ENCODE measurements at places on chromosomes 12 and 14. TPM values are rescaled to one million over a fixed set of nuclear protein-coding genes. Genes with fewer than 3 reads are reported as not detected.

The SMCO2 gene
- polyA plus RNA-seq, result 0.88 TPM

The IFT43 gene
- polyA plus RNA-seq, result 101 TPM

The DBX2 gene
- 0.16 TPM for polyA plus RNA-seq

The KLHL33 gene
- polyA plus RNA-seq, result 0.17 TPM

The MAP3K9 gene
- polyA plus RNA-seq, result 2.7 TPM

The ZDHHC22 gene
- polyA plus RNA-seq, result not detected

The COCH gene
- polyA plus RNA-seq, result 1.4 TPM

The KLRF2 gene
- polyA plus RNA-seq, result not detected

The FKBP4 gene
- polyA plus RNA-seq, result 18.9 TPM

The PLD4 gene
- polyA plus RNA-seq, result 0.37 TPM

The ESRRB gene
- not detected for polyA plus RNA-seq

The IL31 gene
- not detected for polyA plus RNA-seq

The TSPAN19 gene
- 0.40 TPM for polyA plus RNA-seq

The AGAP2 gene
- 1.9 TPM for polyA plus RNA-seq

The STAB2 gene
- polyA plus RNA-seq, result 0.27 TPM

DNA sequence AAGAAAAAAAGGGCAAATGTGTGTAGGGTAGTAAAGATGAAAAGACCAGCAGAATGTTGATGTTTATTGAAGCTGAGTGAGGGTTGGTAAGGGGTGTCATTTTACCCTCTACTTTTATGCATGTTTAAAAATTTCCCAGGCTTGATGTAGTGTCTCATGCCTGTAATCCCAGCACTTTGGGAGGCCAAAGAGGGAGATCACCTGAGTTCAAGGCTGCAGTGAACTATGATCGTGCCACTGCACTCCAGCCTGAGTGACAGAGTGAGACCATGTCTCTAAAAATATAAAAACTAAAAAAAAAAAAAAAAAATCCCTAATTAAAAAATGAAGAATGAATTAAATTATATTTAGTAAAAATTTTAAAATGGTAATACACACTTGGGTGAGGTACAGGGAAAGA, 8.5 kb downstream of the SEL1L start:
- DNase-seq, result no peak

DNA sequence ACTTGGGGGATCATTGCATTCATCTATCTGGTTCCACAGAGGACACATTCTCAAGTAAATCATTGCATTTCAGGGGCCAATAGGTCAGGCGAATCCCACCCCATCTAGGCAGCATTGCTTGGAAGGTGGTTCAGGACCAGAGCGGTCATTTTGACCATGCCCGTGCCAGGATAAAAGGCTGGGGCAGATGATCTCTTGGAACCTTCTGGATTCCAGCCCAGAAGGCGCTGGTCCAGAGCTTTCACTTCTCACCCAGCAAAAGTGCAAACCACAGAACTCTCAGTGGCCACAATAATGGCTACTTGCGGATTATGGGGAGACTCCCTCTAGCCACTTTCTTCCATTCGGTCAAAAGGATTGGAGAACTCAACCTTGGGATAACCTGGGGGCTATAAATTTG, 595 bp upstream of the KRT85 start:
- no peak for DNase-seq

DNA sequence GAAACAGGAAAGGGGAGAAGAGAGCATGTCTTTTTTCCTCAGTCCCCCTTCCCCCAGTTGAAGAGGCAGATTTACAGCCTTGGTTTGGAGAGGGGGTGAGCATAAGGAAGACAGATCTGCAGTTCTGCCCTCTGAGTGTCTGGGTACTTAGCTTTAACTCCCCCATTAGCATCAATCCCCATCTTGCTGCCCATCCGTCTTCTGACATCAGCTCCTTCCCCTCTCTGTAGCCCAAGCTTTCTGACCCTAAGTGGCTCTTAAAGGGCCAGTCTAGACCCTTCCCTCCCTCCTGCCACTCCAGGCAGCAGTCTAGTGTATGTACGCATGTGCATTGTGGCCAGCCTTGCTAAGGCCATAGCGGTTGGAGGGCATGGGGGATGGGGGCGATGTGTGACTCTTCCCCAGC, 7.3 kb downstream of the GPR84 start:
- no peak for DNase-seq

GRCh38 chr12:111122458-111122878, 202.1 kb upstream of the MYL2 start:
- no peak for DNase-seq

- DNase-seq, result no peak
Measured at GRCh38 chr12:946212-946611, 3.3 kb downstream of the RAD52 start.

- DNase-seq, result peak; percentile 79
Measured at GRCh38 chr14:68476212-68477109, 316.4 kb downstream of the ZFP36L1 start.

GRCh38 chr12:93094988-93095737, 166.1 kb upstream of the EEA1 start:
- no peak for DNase-seq

GRCh38 chr14:36339816-36340215, 19.4 kb upstream of the MBIP start:
- no peak for DNase-seq

DNA sequence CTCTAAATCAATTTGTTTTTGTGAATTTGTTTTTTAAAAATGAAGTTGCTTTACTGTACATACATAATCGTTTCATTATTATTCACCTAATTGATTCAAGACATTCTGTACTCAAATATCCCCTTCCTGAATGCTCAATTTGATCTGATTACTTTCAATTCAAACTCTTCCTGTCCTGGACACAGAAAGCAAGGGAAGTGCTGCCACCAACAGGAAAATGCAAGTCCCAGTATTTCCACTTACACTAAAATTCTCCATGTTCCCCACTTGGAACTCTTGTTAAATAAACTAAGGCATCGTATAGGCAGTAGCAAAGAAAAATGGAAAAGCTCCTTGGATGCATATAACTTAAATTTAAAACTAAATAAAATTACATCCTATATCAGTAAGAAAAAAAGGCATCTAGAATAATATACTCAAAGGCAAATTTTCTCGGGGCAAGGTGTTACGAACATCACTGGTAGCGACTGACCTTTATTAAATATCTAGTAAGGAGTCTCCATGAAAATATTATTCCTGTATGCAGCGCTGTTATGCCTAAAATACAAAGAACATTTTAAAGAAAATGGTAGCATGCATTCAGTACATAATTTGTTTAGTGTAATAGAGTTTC, 72.0 kb upstream of the DBX2 start:
- peak; percentile 1 for DNase-seq

DNA sequence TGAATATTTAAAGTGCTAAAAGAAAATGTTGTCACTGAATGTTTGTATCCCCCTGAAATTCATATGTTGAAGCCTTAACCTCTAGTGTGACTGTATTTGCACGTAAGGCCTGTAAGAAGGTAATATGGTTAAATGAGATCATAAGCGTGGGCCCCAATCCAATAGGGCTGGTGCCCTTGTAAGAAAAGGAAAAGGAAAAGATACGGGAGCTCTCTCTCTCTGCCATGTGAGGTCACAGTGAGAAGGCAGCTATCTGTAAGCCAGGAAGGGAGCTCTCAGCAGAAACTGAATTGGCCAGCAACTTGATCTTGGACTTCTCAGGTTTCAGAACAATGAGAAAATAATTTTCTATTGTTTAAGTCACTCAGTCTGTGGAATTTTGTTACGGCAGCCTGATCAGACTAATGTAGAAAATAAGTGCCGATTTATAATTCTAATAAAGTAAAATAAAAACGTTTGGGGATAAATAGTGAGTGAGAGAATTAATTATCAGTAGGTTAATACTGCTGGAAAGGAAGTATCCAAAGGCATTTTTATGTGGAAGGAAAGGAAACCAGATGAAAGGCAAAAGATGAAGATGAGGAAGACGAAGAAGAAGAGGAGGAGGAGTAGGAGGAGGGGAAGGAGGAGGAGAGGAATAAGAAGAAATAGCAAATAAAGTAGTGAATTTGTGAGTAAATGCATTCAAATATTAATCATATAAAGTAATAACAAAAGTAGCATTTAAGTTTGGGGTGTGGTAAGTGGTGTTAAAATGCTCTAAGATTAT, 188.5 kb upstream of the KRR1 start:
- DNase-seq, result no peak

DNA sequence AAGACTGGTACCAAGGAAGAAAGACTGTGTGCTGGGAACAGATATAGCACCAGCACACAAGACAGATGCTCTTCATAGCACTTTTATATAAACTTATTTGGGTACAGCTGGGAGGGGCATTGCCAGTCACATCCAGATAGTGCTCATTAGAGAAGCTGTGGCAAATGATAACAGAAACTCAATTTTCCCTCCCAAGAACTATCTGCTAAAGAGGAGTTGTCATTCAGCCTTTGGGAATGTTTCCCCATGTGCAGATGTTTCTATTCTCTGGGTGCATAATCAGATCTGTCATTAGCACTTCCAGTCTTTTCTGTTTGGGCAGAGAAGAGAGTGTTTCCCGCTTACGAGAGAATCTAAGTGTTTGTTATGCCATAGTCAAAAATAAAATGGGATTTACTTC, 714.9 kb upstream of the MDGA2 start:
- no peak for DNase-seq

DNA sequence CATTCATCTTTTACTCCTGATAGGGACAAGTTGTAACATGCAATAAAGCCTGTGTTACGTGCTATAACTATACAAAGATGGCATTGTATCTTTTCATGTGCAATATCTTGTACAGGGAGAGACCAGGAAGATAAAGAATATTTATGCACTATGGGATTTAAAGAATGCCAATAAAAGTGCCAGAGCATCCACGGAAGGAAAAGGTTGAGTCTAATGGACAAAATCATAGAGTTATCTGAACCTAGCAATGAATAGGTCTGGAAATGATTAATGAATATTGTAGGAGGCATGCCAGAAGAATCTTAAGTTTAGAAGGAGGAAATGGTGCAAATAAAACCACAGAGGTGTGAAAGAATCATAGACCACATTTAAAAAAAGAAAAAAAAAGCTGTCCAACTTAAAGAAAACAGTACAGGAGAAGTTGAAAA, 263.9 kb downstream of the KCNC2 start:
- no peak for DNase-seq

DNA sequence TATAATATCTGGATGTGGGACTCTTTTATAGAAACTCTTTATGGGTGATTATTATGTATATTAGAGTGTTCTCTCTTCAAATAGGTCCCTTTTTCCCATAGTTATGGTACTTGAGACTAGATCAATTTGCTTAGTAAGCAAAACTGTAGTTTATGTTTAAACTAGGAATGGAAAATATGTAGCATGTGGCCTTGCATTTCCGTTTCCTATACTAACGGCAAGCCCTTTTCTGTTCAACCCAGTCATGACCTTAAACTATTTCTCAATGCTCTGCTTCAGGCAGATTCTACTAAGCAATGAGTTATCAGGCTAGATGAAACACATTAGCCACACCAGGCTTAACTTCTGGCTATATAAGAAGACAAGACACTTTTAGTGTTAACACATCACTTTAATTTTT, 84.6 kb downstream of the OTOGL start:
- DNase-seq, result no peak

- DNase-seq, result no peak
Measured at GRCh38 chr12:75750716-75751306, 239.4 kb upstream of the KRR1 start.

DNA sequence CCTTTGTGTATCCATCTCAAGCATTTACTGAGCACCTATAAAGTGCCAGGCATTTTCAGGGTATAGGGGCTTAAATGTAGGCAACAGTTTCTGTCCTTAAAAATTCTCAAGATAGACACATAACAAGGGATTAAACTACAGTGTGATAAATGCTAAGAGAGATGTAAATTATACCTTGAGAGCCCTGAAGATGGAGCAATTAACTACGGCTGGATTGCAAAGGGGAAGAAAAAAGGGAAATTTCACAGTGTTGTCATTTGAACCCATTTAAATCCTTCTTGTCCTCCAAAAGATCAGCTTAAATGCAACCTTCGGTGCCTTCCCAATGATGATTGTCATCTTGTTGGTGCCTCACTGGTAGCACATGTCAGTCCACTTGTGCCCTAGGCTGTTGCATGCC, 11.5 kb upstream of the IL26 start:
- no peak for DNase-seq

DNA sequence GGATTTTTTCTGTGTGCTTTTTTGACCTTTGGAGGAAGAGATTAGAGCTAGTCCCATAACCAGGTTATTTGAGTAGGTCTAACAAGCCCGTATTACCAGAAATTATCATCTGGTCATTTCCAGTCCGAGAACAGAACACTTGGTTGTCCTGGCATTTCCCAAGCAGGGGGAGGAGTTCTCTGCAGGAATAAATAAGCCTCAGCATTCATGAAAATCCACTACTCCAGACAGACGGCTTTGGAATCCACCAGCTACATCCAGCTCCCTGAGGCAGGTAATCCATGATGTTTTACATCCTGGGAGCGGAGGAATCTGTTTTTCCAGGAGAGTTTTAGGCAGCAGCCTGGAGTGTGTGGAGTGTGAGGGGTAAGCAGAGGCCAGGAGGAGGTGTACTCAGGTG, at the start of gene SERPINA3:
Gene SERPINA3 (plus strand): TSS at position 218 of the 400 bp plus-strand sequence. CDS start 2,051 bp downstream, outside the sequence.
- peak; percentile 12 for DNase-seq

DNA sequence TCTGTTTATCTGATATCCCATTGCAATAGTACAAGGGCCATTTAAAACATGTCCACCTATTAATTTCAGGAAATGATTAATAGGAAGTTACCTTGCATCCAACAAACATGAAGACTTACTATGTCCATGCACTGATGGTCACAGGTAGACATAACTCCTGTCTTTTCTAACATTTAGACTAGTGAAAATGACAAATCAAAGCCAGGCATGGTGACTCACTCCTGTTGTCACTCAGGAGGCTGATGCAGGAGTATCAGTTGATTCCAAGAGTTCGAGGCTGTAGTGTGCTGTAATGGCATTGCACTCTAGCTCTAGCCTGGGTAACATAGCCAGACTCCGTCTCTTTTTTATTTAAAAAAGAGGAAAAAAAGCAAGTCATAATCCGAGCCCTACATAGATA, 14.8 kb downstream of the HSP90B1 start:
- no peak for DNase-seq

- no peak for DNase-seq
Measured at GRCh38 chr12:9721394-9722092, 11.4 kb downstream of the CLECL1 start.

- no peak for DNase-seq
Measured at GRCh38 chr12:59079002-59079401, 158.7 kb upstream of the LRIG3 start.

DNA sequence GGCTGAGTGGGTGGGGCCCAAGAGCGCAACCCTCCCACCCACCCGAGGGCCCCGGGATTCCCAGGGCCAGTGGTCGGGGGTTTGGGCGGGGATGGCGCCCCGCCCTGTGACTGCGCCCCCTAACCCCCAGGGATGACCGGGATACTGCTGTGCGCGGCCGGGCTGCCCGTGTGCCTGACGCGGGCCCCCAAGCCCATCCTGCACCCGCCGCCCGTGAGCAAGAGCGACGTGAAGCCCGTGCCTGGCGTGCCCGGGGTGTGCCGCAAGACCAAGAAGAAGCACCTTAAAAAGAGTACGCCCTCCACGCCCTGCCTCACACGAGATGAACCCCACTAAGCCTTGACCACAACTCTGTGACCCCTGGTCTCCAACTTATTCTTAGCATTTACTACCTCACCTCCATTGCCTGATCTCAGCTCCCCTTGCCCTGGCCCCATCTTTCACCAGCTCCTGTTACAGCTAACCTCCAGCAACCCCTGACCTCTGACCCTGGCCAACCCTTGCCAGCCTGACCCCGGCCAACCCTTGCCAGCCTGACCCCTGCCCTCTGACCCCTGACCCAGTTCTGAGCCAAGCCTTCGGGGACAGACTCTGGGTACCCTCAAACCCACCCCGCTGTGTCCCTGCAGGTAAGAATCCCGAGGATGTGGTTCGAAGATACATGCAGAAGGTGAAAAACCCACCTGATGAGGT, 37.0 kb downstream of the DTX1 start:
- DNase-seq, result no peak

GRCh38 chr14:90387206-90387760, 9.5 kb upstream of the CALM1 start:
- no peak for DNase-seq

- DNase-seq, result no peak
Measured at GRCh38 chr14:55858604-55859003, 259.6 kb upstream of the PELI2 start.
